Stimulated activated CD8-positive, alpha-beta memory T cell treated with anti-CD3 and anti-CD28 coated beads, Interleukin-15, amount 100 ng/mL, for 4 hours (primary cell): ENCODE measurements at places on chromosomes 12 and 14.

- no peak for DNase-seq
Observed at GRCh38 chr12:25887367-25887766, 71.1 kb upstream of the RASSF8 start.

GRCh38 chr12:67145692-67146091, 123.5 kb upstream of the CAND1 start:
- DNase-seq: no peak

DNA sequence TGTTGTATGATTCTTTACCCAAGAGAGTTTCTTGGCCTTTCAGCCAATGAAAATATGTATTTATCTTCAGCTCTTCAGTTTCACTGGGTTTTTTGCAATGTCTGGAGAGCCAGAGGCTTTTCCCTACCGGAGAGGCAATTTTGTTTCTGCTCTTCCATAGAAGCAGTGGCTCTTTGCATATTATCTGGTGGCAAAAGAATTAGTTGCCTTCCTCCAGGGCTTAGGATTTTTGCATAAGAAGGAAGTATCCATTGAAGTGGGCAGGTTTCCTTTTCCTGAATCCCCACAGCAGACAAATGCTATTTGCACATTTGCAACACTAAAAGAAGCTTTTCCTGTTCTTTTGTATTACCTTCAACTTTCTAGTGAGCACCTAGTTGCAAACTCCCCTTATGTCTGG, 75.2 kb downstream of the NTS start:
- DNase-seq: no peak

GRCh38 chr12:98572010-98572409, 21.5 kb upstream of the SLC25A3 start:
- no peak for DNase-seq
